Lung microvascular endothelial cell (primary cell): ENCODE measurements at places on chromosomes 5 and 9. TPM values are rescaled to one million over a fixed set of nuclear protein-coding genes. Genes with fewer than 3 reads are reported as not detected.
A peak's percentile ranks its signal among the peaks of the same experiment; 100 is the strongest.

LHFPL2 gene
- total RNA-seq, result 24.4 and 31.2 TPM in 2 replicates

TSSK1B gene
- total RNA-seq, result not detected in 2 replicates

KCNMB1 gene
- not detected in 2 replicates for total RNA-seq

DNA sequence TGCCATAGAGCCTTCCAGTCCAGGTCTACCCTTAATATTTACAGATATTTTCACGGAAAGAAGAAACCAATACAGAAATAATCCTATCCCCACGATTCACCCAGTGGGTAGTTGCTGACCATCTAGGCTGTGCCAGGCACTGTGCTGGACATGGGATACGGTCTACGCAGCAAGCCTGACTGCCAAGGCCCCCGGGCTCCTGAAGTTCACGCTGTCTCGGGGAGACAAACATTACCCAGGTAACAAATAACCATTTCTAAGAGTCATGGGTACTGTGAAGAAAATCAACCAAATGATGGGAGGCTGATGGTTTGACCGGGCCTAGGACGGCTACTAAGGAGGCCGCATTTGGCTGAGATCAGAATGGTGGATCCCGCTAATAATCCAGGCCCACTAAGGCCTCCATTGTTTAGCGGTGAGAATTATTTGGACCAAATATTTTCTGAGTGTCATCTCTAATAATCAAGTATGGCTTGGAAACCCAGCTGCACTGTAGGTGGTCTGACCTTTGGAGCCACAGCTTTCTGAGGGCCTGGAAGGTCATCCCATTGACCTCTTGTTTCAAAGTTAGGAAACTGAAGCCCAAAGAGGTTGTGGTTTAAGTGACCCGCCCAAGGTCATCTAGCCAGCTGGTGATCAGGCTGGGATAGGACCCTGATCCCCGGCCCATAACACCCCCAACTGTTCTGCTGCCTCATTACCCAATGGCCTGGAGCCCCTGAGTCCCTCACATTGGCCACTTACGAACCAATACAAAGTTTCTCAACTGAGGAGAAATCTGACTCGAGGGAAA is 82.4 kb downstream of the AK8 start:
- no peak for DNase-seq

MEGF10 gene
- total RNA-seq, result 0.60 and 0.87 TPM in 2 replicates

LURAP1L gene
- total RNA-seq, result 1.7 and 2.0 TPM in 2 replicates

DNA sequence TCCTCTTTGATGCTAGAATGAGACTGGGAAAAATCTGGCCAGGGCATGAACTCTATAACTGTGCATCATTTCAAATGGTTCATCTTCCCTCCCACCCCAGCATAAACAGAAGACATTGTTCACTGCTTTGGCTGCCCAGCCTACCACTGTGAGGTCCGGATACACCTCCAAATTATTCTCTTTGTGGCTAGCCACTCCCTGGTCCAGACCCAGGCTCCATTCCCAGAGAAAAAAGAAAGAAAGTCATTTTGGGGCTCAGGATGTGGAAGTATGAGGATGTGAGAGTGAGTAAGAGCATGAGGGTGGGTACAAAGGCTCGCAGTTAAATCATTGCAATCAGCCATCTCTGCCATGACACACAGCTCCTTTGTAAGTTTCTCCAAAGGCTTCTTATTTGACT is 559.2 kb downstream of the PSAT1 start:
- peak; percentile 10 for DNase-seq

- DNase-seq, result no peak
Observed at GRCh38 chr9:9892217-9892616, 720.6 kb downstream of the PTPRD start.

- DNase-seq, result peak; percentile 31
Observed at GRCh38 chr5:113205807-113206206, 229.0 kb downstream of the TSSK1B start.

GMCL2 gene
- not detected in 2 replicates for total RNA-seq

- no peak for DNase-seq
Observed at GRCh38 chr5:77637998-77638762, at the start of gene OTP. OTP (minus strand) TSS chr5:77638713; CDS start chr5:77638549, 164 bp downstream.

DNA sequence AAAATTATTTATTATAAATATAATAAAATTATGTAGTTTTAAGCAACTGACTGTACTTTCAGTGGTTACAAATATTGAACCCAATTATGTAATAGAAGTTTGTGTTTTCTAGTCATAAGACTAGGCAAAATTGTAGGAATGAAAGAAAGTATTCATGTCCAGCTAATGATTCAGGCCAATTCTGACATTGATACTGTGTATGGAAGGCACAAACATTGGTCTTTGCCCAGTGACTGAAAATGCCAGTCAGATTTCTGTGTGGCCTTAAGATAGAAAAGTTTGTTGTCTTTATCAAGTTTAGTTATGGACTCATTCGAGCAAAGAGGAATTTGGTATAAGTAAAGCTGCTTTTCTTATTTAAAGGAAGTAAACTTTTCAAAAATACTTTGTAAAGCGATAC is 60.3 kb downstream of the SLC12A2 start:
- DNase-seq, result no peak

- no peak for DNase-seq
Observed at GRCh38 chr5:8613078-8613685, 744.2 kb downstream of the MTRR start.

DNA sequence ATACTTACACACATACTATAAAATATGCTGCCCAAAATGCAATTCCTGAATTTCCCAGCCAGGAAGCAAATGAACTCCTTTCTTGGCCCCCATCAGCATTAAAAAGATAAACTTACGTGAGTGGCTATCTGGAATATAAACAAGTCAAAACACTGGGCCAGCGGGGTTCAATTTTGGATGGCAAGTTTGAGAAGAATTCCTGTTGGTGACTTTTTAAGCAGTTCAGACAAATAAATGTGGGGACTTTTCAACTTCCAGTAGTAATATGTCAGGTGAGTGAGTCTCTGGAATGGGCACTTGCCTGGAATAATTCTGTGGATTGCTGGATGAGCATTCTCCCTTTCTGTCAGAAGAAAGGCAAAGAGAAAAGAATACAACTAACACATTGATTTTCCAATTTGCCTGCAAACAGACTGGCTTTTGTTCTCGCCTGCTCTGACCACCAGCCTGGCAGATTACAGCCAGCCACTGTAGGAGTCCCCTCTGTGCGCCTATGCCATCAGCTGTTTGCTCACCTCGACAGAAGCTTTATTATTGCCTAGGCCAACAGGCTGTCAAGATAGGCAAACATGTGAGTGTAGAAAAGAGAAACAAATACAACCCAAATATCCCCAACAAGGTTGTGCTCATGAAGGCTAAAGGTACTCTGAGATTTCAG is 78.6 kb downstream of the MRPS27 start:
- no peak for DNase-seq

CCL27 gene
- total RNA-seq, result not detected in 2 replicates

GRCh38 chr9:26077860-26078259 is 399.6 kb upstream of the TUSC1 start:
- no peak for DNase-seq

- no peak for DNase-seq
Observed at GRCh38 chr5:673161-673830, 19.9 kb downstream of the TPPP start.

GRCh38 chr9:127188396-127188795 is 66.0 kb upstream of the ANGPTL2 start:
- DNase-seq, result no peak

DNA sequence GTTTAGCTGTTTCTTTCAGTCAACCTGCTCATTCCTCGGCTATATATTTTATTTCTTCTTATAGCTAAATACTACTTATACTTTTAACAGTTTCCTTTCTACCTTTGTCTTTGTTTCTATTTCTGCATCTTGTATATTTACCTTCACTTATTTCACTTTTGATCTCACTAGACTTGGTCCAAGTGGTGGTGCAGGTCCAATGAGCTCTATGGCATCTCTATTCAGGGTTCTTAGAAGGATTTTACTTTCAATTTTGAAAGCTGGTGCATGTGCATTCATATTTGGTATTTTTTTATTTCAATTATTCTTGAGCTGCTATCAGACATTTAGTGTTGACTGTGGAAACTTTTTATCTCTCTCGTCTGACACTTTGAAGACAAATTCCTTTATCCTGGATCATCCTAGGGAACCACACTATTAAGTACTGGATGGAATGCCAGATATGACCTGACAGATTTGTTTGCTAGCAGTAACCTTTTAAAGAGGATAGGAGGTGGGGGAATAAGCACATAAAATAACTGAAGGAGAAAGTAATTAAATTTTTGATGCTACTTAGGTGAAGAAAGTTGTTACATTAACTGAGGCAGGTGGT is 123.1 kb upstream of the PJA2 start:
- DNase-seq, result no peak

- no peak for DNase-seq
Observed at GRCh38 chr5:124057724-124058231, 545.8 kb downstream of the CSNK1G3 start.

HSPB3 gene
- not detected in 2 replicates for total RNA-seq

DNA sequence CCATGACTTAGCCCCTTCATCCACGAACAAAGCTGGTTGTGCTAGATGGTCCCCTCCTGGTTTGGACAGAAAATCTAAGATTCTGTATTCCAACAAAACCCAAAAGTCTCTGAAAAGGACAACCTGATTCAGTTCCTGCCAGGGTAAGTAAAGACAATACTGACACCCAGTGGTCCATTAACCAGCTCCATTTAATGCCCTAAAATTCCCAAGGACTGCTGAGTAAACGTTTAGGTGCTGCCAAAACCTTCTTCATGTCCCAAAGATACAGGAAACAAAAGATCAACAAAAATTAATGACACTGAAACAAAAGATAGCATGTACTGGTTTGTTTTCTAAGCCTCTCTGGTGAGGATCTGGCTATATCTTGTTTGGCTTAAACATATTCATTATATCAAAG is 25.3 kb upstream of the PPP1R2B start:
- DNase-seq, result no peak

DMGDH gene
- 0.22 and 0.40 TPM in 2 replicates for total RNA-seq

DNA sequence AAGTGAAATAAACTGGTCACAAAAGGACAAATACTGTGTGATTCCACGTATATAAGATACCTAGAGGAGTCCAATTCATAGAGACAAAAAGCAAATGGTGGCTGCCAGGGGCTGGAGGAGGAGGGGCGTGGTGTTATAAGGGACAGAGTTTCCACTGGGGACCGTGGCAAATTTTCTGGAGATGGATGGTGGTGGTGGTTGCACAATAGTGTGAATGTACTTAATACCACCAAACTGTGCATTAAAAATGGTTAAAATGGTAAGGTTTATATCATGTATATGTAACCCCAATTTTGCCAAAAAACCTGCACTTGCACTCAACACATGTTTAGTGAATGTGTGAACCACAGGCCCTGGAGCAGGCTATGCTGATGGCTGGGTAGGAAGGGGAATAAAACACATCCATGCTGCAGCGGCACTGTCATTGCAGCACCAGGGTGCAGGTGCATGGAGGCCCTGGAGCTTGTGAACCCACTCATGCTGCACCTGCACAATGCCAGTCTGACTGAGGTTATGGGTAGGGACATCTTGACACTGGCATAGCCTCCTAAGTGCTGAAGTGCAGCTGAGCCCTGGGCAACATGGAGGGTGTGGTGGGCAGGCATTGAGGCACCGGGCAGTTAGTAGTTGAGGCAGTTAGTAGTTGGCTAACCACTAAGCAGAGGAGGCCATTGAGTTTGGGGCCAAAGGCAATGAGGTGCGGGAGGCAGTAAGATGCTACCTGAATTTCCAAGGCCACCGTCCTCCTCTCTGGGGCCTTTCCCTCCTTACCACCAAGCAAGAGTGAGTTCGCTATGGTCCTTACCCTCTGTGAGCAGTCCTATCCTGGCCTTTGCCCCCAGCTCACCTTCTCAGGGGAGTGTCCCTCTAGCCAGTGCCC is 3.5 kb upstream of the PHF2 start:
- no peak for DNase-seq

DNA sequence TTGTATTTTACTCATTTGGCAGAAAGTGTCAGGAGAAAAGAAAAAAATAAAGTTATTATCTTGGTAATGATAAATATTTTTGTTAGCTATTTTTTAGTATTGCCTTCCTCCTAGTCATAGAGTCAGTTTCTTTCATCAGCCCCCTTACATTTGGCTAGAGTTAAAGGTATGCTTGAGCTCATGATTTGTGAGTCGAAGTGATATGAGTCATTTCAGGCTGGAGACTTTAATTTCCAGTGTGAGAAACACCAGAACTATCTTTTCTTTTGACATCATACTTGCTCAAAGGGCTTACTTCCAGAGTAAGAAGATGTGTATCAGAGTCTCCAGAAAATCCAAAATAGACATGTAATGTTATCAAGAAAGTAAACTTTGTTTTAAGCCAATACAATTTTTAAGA is 746.7 kb upstream of the TYRP1 start:
- DNase-seq, result no peak

ITGA1 gene
- total RNA-seq, result 43.8 and 44.2 TPM in 2 replicates

- no peak for DNase-seq
Observed at GRCh38 chr5:78718824-78719223, 70.3 kb upstream of the LHFPL2 start.
